ENCODE measurements at places on chromosomes 12 and 14.
A peak's percentile ranks its signal among the peaks of the same experiment; 100 is the strongest.

DNA sequence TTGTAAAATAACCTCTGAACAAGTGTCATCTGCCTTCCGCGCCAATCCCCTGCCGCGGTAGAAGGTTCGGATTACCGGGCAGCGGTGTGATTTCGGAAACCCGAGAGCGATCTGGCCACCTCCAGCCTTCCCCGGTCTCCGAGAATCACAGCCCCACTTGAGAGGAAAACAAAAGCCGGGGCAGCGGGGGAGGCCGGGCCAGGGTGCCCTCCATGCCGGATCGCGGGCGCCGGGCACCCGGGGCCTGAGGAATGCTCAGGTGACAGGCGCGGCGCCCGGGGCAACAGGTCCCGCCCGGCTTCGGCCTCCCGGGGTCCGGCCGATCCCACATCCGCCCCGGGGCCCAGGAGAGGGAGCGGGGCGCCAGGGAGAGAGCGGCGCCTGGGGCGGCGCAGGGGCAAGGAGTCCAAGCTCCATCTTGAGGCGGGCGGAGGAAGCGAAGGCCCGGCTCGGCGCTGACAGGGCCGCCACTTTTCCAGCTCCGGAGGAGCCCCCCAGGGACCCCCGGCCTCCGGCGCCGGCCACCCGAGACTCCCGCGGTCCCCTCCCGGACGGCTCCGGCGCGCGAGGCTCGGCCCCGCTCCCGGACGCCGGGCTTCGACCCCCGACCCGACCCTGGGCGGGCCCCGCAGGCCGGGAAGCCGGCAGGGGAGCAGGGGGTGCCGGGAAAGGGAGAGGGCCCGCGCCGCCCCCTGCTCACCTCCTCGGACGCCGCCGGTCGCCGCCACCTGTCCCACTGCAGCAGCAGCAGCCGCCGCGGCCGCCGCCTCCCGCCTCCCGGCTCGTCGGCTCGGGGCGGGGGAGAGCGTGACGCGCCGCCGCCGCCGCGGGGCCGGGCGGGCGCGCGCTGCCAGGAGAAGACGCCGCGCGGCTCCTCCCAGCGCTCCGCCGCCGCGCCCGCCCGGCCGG, at the start of gene CLIP1:
Gene CLIP1 (minus strand): TSS at position 849 of the 909 bp plus-strand sequence. CDS start 42,217 bp downstream, outside the sequence.
- DNase-seq = peak; percentile 62

DNA sequence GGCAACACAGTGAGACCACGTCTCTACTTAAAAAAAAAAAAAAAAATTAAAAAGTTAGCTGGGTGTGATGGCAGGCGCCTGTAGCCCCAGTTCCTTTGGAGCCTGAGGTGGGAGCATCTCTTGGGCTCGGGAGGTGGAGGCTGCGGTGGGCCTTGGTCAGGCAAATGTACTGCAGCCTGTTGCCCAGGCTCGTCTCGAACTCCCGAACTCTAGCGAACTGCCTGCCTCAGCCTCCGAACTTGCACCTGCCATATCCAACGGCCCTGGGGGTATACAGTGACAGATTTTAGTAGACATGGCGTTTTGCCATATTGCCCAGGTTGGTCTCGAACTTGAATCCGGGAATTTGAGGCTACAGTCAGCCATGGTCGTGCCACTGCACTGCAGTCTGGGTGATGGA, 195.4 kb downstream of the ALG10 start:
- DNase-seq = no peak

GRCh38 chr14:71140157-71140556, 232.9 kb downstream of the PCNX1 start:
- no peak for DNase-seq

GRCh38 chr12:53729644-53730043, 2.4 kb upstream of the CALCOCO1 start:
- no peak for DNase-seq

DNA sequence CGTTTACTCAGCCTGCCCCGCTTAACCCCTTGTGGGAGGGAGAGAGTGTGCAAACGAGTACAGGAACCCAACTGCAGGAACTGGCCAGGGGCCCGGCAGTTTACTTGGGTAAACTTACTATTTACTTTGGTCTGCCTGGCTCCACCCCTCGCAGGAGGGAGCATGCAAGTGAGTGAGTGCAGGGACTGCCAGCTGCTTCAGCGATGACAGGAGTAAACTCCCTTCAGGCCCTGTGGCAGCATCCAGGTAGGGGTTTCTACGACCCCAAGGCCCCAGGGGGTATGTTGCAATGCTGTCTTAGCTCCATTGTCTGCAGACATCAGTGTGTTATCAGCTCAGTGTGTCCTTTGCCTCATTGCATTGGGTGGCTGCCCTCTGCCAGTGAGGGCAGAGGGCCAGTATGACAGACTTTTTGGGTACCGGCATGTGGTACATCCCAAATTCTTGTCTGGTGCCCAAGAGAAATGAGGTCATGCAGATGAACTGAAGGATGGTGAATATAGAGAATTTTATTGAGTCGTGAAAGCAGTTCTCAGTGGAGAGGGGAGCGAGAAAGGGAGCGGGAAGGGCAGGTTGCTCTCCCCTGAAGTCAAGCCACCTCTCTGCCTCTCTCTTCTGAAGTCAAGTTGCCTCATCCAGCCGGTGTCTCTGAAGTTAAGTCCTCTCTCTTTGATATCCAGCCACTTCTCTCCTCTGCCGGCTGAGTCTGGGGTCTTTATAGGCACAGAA, 181.8 kb downstream of the FUT8 start:
- no peak for DNase-seq

- no peak for DNase-seq
These were observed at the start of gene ADCY6 for GRCh38 chr12:48788854-48789775. Gene ADCY6, minus strand, starts transcription at chr12:48789089. Its CDS starts 5,655 bp downstream, at chr12:48783434.

DNA sequence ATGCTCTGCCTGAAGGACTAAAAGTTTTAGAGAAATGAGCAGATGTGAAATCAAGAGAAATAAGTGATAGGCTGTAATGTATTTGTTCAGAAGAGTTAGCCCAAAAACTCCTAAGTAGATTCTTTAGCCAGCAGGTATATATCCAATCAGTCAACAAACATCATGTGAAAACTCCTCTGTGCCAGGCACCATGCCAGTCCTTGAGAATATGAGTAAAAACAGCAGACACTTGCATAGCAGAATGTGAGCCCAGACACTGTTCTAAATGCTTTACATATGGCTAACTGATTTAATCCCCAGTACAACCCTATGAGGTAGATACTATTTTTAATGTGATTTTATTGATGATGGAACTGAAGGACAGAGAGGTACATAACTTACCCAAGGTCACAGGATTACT, 329.8 kb downstream of the PAWR start:
- DNase-seq = no peak

- peak; percentile 61 for DNase-seq
These were observed 1.7 kb upstream of the CCND2 start for GRCh38 chr12:4271717-4272423.

GRCh38 chr12:109968032-109968420, 28.1 kb downstream of the GIT2 start:
- DNase-seq = no peak

GRCh38 chr14:24263848-24264247, 871 bp upstream of the TGM1 start:
- DNase-seq = no peak

GRCh38 chr12:128388461-128389000, 121.6 kb downstream of the TMEM132C start:
- no peak for DNase-seq

DNA sequence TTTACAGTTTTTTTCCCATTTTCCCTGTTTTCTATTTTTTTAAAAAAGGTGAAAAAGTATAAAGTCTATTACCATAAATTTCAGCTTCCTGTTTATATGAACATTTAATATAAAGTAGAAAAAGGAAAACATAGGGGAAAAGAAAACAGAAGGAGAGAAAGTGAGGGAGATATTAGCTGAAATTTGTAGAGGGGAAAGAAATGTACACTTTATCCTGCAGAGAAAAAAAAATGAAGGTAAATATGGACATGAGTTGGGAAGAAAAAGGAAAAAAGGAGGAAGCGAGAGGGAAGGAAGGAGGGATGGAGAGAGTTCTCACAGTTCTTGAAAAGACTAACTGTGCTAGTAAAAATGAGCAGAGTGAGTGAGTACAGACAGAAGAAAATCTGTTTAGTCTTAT, 91.6 kb upstream of the BTG1 start:
- DNase-seq = no peak

GRCh38 chr14:55272922-55273321, 1.7 kb downstream of the FBXO34 start:
- DNase-seq = no peak

DNA sequence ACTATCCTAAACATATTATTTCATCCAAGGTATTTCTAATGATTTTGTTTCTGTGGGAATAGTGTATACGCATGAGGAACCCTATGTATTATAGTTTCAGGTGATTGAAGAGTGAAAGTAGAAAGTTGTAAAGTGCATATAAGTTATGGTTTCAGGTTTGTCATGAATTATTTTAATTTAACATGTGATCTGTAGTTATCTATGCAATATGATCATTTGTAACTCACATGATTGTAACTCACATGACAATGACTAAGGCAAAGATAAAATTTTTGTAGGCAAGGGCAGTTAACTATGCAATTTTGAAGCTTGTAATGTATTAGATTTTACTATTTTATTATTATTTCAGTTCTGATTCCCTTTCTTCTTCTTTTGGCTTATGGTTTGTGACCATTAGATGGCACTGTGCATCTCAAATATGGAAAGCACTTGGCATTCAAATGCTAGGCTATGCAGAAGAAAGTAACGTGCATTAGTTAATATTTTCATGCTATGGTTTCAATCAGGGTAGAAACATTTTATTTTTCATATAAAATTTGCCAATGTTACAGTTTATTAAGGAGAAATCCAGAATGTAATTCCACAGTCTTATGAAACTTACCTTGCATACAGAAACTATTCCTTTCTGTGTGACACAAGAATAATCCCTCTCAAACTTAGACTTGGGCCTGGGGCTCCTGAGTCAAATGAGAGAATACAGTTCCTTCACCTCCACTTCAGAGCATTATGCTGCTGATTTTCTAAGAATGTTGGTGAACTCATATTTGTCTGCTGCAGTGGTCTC, 15.8 kb upstream of the TMEM30B start:
- DNase-seq = peak; percentile 55
